ENCODE measurements at places on chromosomes 2 and 18.

DNA sequence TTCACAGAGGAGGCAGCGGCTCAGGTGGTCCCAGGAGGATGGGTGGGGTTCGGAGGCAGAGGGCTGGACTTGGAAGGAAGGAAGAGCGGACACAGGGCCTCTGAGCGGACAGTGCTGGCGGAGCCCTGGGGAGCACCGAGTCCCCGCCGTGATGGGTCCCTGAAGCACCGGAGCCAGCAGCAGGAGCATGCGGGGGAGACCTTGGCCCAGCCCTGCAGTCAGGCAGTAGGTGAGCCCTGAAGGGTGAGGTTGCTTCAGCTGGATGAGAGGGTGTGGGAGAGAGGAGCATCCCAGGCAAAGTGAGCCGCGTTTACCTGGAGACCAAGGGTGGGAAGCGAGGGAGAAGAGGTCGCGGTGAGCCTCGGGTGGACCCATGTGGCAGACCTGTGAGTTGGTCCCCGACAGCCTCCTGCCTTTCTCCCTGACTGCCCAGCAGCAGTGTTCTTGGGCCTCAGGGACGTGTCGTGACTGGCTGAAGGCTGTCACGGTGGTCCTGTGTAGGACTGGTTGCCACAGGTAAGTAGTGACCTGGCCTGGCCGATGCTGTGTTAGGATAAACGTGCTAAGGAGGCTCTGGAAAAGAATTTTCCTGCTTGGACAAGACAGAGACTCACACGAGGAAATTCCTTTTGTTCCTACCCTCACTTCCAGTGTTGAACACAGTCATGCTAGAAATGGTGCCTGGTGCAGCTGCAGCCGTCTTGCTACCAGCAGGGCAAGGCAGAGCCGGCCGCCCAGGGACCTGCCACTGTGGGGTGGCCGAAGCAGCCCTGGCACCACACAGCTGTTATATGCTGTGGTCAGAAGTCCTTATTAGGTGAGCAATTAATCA, 73.0 kb downstream of the RRM2 start:
- DNase-seq, result no peak

- DNase-seq, result no peak
Measured at GRCh38 chr2:128315122-128315828, 3.4 kb downstream of the HS6ST1 start.

DNA sequence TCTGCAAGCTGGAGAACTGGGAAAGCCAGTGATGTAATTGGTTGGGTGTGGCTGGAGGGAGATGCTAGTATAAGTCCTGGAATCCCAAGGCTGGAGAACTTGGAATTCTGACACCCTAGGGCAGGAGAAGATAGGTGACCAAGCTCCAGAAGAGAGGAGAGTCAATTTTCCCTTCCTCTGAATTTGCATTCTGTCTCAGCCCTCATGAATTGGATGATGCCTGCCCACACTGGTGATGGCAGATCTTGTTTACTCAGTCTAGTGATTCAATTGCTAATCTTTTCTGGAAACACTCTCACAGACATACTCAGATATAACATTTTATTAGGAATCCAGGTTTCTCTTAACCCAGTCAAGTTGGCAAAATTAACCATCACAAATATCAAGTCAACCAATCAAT, 287.2 kb downstream of the RDH14 start:
- no peak for DNase-seq

DNA sequence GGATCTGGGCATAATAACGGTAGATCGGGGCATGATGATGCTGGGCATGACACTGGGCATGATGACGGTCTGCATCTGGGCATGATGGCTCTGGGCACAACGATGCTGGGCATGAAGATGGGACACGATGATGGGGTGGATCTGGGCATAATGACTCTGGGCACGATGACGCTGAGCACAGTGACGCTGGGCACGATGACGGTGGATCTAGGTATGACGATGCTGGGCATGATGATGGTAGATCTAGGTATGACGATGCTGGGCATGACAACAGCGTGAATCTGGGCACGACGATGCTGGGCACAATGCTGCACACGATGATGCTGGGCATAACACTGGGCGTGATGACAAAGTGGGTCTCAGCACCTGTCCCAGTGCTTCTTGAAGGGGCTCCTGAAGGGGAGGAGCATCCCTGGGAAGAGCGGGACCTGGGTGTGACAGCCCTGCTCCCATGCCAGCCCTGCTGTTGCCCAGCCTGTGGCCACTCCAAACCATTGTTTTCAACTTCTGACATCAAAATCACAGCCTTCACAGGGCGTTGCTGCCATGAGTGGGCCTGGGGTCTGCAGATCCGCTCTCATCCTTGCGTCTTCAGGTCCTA, 30.4 kb upstream of the ALLC start:
- DNase-seq, result no peak

GRCh38 chr2:201631041-201631440, 12.3 kb downstream of the TMEM237 start:
- no peak for DNase-seq

GRCh38 chr2:65319072-65319673, 91.5 kb downstream of the ACTR2 start:
- no peak for DNase-seq

DNA sequence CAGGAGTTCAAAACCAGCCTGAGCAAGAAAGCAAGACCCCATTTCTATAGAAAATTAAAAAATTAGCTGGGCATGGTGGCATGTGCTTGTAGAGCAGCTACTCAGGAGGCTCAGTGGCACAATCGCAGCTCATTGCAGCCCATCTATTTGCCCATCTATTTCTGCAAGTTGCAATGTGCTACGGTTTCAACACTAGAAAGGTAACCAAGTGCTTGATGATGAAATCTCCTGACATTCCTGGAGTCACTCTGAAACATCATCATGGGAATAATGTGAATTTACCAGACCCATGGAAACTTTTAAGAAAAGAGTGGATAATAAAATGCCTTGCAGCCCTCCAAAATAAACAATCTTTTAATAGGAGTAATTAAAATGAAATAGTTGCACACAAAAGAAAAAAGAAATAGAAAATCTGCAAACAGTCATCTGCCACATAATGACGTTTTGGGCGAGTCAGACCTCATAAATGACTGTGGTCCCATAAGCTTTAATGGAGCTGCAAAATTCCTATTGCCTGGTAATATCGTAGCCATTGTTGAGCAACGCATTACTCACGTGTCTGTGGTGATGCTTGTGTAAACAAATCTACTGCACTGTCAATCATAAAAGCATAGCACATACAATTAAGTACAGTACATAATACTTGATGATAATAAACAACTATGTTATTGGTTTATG, 46.6 kb upstream of the AMMECR1L start:
- DNase-seq, result no peak

GRCh38 chr18:36101943-36102342, 27.2 kb downstream of the SLC39A6 start:
- DNase-seq, result no peak

Data from cortex of kidney (tissue), 1 donor.